Cerebellar nuclear complex (tissue), 1 donor: ENCODE measurements at places on chromosomes 4 and X.

- DNase-seq = no peak
Measured at GRCh38 chr4:168685136-168685809, 188.4 kb downstream of the PALLD start.

DNA sequence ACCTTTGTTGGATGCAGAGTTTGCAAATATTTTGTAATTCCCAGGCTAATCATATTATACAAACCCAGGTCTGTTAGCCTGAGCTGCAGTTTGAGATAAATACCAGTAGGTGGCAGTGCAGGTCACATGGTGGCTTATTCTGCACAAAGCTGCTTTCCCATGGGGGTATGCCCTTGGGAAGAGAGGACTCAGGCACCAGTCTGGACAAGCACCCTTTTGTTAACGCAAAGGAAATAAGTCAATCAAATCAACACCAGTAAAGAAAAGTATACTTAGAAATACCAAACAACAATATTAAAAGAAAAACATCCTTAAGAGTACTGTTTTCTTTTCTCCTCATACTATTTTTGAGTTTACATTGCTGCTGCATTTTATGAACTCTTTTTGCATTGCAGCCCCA lies 389.0 kb upstream of the ZFP42 start:
- no peak for DNase-seq

- no peak for DNase-seq
Measured at GRCh38 chr4:83282049-83282535, 2.5 kb downstream of the COQ2 start.

DNA sequence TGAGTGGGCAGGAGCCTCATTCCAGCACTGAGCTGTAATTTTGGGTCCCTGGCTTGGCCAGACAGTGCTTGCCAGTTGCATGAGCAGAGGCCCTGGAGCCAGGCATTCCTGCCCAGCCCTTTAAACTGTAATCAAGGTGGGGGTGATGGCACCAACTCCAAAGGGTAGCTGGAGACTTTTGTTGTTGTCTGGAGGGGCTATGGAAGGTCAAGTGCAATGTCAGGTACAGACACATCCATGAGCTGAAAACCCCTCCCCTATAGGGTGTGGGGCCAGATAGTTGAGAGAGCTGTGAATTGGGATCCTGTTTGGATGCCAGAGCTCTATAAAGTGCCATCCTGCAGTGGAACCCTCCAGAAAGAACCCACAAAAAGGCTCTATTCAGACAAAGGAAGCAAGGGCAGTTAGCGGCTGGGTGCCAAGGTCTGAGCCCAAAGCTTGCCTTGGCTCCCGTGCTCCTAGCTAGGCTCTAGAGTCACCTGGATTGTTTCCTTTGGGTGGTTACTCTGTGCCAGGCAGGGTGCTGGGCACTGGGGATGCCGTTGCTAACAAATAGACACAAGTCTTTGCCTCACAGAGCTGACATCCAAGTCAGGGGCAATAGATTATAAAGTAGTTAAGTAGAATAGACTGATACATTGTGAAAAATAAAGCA lies 163.0 kb downstream of the EFNB1 start:
- DNase-seq = no peak

DNA sequence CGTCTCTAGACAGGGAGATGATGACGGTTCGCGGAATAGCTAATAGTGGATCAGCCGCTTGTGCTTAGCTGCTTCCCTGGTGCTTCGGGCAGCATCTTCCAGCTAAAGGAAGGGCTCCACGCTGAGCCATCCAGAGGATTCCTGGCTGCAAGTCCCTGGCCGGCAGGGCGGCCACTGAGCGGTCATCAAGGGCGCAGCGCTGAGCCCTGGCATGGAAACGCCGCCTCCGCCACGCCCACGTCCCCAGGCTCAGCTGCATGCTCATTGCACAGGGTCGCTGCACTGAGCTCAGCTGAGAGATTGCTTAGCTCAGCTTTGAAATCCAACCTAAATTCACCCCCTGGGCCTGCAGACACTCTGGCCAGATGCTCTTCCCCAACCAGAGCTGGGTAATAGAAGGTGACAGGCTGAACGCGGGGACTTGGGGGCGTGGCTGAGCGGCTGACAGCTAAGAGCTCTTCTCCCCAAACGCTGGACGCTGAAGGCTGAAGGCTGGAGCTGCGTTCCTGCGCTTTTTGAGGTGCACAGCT lies 118.2 kb upstream of the KIT start:
- no peak for DNase-seq

DNA sequence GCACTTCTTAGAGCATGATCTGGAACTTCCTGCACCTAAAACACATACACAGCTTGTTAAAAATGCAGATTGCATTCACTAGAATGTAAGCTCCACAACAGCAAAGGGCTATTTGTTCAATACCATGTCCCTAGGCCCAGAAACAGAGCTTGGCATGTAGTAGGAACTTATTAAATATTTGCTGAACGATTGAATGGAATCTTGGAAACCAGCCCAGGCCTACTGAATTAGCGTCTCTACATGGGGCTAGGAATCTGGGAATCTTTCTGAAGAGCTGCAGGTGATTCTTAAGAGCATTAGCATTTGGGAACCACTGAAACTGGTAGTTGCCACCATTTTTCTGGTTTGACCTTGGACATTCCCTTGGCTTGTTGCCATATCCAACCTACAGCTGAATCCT lies 234.1 kb downstream of the STIM2 start:
- DNase-seq = no peak

- no peak for DNase-seq
Measured at GRCh38 chr4:79073471-79073870, 134.2 kb upstream of the PAQR3 start.

DNA sequence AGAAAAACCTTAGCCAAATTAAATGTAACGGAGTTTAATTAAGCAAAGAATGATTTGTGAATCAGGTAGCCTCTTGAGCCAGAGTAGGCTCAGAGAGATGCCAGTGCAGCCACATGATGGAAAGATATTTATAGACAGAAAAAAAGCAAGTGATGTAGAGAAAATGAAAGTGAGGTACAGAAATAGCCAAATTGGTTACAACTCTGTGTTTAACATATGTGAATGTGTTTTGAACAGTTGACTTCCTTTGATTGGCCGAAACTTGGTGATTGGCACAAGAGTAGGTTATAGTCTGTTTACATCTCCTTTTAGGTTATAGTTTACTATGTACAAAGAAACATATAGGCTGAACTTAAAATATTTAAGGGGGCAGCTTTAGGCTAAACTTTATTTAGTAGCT lies 459.9 kb upstream of the BOD1L1 start:
- DNase-seq = no peak

DNA sequence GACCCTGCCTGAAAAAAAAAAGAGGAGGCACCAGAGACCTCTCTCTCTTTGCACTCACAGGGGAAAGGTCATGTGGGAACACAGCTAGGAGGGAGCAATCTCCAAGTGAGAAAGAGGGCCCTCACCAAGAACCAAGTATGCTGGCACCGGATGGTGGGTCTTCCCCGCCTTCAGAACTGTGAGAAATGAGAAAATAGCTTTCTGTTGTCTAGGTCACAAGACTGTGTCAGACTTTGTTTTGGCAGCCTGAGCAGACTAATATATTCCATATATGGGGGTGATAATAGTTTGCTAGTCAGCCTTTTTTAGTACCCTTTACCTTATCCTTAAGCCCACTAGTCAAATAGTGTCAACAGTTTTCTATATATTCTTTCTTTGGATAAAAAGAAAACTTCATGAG lies 193.0 kb downstream of the TRIML1 start:
- no peak for DNase-seq

GRCh38 chr4:101933855-101934254 lies 143.3 kb downstream of the BANK1 start:
- no peak for DNase-seq

DNA sequence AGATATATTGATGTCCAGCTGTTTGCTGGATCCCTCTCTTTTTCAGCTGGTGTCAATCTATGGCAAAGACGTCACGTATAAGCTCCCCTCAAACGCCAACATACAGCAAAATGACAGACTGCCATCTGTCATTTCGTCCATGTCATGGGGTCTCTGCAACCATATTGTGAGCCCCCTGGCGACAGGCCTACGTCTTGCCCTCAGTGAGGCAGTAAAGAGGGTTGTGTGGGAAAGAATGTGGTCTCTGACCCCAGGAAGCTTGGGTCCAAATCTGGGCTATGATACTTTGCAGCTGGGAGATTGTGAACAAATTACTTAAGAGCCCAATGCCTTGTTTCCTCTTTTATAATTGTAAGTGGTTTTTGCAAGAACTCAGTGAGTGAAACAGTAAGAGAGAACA lies 7.4 kb downstream of the SUPT20HL2 start:
- no peak for DNase-seq

GRCh38 chr4:113103556-113103955 lies 54.1 kb downstream of the ANK2 start:
- DNase-seq = no peak

DNA sequence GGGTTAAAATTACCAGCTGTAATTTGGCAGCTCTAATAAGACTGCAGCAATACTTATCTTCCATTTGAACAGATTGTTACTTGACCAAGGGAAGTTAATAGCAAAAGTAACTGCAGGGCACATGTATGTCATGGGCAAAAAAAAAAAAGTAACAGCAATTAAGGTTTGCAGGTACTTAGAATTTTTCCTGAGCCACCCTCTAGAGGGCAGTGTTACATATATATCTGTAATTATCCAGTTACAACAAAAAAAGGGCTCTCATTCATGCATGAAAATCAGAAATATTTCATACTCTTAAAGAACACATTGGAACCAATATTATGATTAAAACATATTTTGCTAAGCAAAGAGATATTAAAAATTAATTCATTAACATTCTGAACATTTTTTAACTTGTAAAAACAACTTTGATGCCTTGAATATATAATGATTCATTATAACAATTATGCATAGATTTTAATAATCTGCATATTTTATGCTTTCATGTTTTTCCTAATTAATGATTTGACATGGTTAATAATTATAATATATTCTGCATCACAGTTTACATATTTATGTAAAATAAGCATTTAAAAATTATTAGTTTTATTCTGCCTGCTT lies 25.1 kb downstream of the XIAP start:
- DNase-seq = no peak

DNA sequence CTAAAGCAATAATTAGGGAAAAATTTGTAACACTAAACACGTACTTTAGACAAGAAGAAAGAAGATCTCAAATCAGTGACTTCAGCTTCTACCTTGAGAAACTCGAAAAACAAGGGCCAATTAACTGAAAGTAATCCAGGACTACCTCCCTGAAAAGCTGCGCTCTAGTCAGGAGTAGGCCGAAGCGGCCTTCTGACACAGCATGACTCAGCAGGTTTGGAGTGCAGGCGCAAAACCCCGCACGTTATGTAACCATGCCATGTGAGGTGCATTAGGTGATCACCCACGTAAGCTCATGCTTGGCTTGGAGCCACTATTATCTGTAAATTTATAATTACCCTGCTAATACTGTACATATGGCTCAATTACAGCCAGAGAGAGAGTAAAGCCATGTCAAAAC lies 52.8 kb upstream of the CCDC149 start:
- DNase-seq = no peak

DNA sequence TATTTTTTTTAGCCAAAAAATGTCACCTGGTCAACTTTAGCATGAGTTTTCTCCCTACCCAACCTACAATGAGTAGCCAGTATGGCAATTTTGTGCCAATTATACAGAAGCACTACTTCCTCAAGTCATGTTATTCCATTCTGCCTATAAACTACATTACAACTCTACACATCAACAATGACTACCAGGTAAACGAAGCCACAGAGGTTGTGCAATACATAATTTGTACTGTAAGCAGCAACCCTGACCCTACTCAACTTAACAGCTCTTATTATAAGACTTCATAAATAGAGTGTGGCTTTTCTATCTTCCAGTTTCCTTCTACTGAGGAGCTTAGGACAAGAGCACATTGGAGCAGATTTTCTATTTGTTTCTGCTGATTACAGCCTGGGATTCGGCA lies 160.5 kb downstream of the HS3ST1 start:
- DNase-seq = no peak

DNA sequence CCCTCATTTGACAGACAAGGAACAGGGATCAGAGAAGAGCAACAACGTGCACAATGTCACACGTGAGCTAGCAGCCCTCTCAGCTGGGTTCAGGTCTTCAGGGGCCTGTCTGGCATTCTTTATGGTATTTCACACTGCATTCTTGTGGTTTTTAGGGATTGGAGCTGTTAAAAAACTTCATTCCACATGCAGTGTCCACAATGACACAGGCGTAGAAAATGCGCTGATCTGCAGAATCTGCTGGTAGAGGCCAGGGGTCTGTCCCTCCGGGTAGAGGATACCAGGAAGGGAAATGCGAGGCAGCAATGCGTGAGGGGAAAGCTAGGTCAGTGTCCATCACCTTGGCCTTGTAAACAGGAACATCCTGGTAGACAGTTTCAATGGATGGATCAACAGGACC lies 36.6 kb downstream of the MAP7D3 start:
- DNase-seq = no peak

- no peak for DNase-seq
Measured at GRCh38 chrX:37371578-37371991, 22.4 kb downstream of the PRRG1 start.

DNA sequence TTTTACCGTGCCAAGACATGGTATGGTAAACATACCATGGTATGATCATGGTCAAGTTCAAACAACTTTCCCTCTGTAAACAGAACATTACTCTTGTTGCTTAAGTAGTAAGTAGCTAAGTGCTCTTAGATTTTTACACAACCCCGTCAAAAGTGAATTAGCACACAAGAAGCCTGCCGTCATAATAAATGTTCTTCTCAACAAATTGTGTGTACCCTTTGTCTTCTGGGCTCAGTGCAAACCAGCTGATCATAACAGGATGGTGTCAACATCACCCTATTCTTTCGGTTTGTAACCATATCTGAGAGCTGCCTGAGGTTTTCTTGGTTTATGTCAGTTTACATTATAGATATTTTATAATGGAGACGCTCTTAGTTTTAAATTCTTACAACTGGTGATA lies 28.8 kb downstream of the MSL3 start:
- DNase-seq = no peak

DNA sequence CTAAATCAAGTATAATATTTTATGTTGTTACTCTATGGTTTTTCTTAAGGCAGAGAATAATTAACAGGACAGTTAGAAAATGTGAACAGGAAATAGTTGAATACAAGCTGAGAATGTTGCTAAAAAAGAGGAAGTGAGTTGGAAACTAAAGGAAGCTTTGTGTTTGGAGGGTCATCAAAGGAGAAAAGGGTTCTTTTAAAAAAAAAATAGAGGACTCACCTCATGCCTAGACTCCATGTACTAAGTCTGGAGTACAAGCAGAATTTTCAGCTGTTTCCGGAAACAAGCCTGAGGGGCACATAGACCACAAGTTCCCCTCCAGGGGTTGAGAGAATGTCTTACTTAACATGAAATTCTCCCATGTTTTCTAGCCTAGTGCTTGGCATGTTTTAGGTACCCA lies 20.1 kb upstream of the MAP7D3 start:
- no peak for DNase-seq

DNA sequence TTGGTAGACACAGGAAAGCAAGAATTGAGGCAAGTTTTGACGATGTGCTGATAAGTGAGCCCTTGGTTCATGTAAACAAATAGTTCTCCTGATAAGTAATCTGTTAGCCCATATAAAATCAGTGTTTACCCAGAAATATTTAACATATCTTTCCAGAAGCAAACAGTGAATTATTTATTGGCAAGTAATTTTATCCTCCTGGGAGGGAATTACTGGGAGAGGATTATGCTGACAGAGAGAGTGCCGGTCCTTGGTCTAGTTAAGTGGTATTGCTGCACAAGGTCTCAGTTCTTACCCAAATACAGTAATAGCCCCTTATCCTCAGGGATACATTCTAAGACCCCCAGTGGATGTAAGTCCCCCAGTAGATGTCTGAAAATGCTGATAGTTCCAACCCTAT lies 315.4 kb downstream of the CCSER1 start:
- DNase-seq = no peak
